ENCODE measurements at places on chromosomes 13 and 19.

DNA sequence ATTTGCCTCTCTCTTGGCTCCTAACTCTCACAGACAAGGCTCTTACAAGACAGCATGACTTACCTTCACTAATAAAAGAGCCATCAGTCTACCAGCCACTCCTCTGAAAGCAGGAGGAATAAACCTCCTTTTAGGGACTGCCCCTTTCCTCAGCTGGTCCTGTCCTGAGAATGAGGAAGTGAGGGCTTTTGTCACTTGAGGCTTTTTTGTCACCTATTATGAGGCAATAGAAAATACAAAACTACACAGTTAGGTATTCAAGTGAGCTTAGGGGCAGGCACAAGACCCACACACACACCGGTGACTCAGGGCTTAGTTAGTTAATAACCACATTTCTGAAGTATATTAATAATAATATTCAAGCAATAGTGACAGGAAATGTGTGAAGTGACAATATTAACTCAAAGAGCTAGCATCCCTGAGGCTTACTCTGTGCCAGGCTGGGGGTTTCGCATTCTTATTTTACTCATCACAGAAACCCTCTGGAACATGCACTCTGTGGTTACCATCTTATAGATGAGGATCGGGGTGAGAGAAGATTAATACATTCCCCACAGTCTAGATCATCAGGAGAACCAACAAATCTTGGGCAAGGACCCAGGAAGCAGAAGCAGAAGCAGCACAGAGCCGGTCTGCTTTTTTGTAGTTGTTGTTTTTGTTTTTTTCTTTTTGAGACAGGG lies 379.9 kb downstream of the LIG4 start:
- peak; percentile 94 for DNase-seq

DNA sequence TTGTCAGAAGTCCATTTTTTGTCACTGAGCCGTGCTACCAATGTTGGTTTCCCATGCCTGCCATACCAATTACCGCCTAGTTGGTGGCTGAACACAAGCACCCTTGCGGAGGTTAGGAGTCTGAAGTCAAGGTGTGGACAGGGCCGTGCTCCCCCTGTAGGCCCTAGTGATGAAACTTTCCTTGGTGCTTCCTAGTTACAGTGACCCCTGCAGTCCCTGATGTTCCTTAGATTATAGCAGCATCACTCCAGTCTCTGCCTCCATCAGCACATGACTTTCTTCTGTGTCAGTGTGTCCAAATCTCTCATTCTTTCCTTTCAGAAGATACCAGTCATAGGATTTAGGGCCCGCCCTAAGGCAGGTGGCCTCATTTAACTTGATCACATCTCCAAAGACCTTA lies 99.0 kb downstream of the MYO16 start:
- DNase-seq: no peak

- no peak for DNase-seq
These were observed 312.8 kb upstream of the ZNF507 start for GRCh38 chr19:32032561-32032960.

GRCh38 chr19:14413693-14414181 lies 5.4 kb downstream of the DDX39A start:
- peak; percentile 50 for DNase-seq

DNA sequence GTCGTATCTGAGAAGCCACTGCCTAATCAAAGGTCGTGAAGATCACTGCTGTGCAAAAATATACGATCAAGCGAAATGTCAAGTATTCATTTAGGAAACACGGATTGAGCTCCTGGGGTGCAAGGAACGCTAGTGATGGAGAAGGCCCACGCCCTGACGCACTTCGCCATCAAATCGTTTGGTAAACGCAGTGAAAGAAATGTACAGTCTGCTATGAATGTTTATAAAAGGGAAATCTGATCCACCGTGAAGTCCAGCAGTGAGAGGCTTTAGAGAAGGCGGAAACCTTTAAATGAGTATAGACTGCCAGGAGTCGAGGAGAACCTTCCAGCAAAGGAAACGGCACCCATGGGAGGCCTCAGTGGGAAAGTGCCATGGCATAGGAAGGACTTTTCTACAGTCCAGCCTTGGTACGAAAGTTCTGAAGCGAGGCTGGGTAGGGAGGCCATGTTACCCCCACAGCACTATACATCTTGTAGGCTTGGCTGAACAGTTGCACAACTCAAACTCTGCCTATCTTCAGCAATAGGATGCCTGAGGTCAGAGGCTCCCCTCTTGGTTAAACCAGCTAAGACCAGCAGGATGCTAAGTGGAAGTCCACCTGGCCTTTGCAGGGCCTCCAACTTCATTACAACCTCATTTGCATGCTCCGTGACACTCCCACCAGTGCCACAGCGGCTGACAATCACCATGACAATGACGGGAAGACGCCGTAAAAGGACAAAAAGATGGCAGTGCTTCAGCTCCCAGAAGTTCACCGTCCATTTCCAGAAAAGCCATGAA lies 20.4 kb downstream of the PCID2 start:
- no peak for DNase-seq

GRCh38 chr19:55459551-55459949 lies 1.9 kb downstream of the ISOC2 start:
- DNase-seq: no peak

DNA sequence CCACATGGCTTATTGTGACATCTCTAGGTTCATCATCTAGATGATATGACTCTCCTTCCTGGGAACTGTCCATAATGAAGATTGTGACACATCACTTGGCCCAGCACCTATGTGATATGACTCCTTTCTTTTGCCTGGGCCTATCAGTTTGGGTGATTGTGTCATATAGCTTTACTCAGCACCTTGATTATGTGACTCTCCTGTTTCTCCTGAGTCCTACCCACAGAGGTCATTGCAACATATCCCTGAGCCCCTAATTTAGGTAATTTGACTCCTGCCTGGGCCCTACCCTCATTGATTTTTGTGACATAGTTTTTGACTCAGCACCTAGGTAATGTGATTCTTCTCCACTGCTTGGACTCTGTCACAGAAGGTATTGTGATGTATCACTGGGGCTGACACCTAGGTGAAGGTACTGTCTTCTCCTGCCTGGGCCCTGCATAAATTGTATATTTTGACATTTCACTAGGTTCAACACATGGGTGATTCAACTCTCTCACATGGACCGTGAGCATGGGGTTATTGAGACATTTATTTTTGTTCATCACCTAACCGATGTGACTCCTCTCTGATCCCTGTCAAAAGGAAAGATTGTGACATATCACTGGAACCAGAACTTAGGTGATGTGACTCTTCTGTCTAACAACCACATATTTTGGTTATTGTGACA lies 26.2 kb upstream of the ZNF254 start:
- no peak for DNase-seq

DNA sequence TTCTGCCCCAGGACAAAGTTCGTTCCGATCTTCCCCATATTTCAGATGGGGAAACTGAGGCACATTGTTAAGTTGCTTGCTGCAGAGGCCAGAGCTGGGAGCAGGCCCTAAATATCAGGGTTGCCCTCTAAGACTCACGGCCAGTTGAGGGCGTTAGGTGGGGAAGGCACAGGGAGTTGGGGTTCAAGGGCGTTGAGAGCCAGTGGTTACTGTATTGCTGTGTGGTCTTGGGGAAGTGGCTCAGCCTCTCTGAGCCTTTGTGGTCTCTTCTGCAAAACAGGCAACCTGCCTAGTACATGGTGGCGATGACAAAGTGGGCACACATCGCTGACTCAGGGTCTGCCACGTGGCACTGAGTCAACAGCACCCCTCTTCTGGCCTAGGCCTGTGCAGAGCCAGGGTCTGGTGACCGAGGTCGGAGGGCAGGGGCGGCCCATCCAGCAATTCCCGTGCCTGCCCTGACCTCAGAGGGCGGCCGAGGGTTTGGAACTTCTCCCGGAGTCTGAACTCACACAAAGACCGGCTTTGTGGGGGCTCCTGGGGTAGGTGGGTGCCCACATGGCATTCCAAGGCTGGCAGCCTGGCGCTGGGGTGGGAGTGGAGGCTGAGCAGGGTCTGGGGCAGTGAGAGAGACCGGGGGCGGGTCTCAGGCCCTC lies 10.2 kb downstream of the TNFAIP8L1 start:
- no peak for DNase-seq

DNA sequence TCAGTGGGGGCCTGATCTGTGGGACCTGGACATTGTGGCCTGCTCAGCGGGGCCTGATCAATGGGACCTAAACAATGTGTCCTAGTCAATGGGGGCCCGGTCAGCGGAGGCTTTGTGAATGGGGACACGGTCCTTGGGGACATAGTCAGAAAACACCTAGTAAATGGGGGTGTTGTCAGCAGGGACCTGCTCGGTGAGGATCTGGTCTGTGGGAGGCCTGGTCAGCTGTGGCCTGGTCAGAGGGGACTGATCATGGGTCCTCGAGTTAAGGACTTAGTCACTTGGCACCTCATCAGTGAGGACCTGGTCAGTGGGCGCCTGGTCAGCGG lies 44.5 kb upstream of the TPM4 start:
- no peak for DNase-seq

- no peak for DNase-seq
These were observed 329.6 kb downstream of the EFNB2 start for GRCh38 chr13:106205871-106206270.

DNA sequence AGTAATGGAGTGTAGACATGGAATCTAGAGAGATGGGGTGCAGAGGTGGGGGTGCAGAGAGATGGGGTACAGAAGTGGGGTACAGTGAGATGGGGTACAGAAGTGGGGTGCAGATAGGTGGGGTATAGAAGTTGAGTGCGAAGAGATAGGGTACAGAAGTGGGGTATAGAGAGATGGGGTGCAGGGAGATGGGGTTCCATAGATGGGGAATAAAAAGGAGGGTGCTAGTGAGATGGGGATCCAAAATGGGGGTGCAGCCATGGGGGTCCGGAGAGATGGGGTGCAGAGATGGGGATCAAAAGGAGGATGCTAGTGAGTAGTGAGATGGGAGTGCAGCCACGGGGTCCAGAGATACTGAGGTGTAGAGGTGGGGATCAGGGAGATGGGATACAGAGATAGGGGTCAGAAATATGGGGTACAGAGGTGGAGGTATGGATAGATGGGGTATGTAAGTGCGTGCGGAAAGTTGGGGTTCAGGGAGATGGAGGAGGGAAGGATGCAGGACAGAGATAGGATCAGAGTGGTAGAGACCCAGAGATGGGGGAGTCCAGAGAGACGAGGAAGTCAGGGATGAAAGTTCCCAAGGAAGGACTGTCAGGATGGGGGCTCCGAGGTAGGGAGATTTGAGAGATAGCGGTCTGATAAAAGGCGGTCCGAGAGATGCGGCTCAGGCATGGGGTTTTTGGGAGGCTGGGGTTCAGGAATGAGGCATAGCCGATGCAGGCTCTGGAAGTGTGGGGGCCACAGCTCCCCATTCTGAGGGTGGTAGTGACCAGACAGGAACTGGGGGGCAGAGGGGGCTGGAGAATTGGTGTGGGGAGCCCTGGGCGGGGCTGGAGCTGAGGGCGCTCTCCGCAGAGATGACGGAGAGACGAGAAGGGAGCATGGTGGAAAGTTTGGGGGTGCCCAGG lies 3.4 kb downstream of the PALM3 start:
- no peak for DNase-seq

GRCh38 chr13:34869696-34870095 lies 72.4 kb upstream of the NBEA start:
- no peak for DNase-seq

- DNase-seq: peak; percentile 90
These were observed 395.9 kb downstream of the KCNRG start for GRCh38 chr13:50410921-50411746.

DNA sequence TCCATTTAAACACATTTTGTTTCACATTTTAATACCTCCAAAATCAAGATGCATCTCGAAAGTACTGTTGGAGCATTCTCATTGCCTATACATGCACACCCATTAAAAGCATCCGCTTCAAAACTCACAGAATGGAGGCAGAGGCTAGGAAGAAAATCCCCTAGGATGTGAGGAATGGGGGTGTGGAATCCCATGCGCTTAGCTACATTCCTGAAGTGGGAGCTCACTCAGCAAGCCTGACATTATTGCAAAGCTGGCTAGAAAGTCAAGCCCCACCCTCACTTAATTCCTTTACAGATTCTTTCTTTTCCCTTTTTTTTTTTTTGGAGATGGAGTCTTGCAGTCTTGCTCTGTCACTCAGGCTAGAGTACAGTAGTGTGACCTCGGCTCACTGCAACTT lies 4.6 kb upstream of the FAM32A start:
- DNase-seq: peak; percentile 94

DNA sequence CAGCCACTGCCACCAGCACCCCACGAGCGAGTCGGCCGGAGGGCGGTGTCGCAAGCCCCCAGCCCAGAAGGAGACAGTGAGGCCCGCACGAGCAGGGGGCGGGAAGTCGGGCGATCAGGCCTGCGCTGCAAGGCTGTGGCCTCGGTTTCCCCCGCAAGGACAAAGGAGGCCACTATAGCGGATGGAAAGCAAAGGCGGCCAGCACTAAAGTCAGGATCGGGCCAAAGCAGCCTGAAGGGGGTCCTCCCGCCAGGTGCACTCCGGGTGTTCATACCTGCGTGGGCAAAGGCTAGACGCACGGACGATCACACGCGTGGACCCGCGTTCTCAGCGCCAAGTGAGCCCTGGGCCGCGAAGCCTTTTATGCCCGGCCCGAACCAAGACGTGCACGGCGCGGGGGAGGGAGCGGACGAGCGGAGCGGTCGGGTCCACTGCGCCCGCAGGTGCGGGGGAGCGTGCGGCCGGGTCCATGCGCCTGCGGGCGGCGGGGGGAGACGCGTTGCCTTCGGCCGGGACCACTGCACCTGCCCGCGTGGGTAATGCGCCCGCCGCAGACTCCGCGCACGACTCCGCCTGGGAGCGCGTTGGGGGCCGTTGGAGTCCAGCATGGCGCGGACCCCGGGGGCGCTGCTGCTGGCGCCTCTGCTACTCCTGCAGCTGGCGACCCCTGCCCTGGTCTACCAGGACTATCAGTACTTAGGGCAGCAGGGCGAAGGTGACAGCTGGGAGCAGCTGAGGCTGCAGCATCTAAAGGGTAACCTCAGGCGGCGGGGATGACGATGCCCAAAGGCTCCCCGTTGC lies at the start of the genes PRDX2 and THSD8:
PRDX2 (minus strand) TSS at position 335 of the 801 bp plus-strand sequence. CDS start 539 bp downstream, outside the sequence.
THSD8 (plus strand) TSS at position 604 of the 801 bp plus-strand sequence; CDS start at position 607, 3 bp downstream.
- peak; percentile 64 for DNase-seq

DNA sequence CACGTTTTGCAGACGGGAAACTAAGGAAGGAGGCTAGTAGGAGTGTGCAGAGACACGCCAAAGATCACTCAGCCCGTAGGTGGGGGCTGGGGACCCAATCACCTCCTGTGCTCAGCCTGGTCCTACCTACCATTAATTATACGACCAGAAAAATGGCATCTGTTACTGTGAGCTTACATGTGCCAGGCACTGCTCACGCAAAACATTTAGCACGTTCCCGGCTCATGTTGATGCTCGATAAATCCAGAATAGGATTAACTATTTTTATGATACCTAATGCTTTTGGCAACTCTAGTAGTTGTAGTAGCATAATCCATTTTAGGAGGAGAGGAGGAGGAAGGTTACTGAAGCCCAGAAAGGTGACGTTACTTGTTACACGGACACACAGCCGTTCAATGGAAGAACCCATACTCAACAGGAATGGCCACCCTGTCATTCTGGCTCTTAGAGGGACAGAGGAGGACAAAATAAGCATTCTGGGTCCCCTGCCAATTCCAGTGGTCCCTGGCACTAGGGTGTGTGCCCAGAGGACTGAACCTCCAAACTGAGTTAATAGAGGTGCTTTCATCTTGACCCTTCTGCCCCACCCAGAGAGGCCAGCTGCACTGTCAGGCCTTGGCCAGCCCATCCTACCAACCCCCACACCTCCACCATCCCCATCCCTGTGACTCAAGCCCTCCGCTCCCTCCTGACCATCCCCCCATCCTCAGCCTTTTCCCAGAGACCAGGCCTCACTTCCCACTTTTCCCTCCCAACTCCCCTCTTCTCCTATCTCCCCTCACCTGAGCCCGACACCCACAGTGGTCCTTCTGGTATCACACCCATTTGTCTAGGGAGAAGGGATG lies 5.0 kb upstream of the EML2 start:
- DNase-seq: no peak

Data from fibroblast of skin of back (primary cell).